Aorta (tissue), 5 donors: ENCODE measurements at places on chromosomes 1 and 21. TPM values are rescaled to one million over a fixed set of nuclear protein-coding genes. Genes with fewer than 3 reads are reported as not detected.

Gene SIPA1L2
- 11.3 TPM for total RNA-seq

- no peaks in the 10 kb centered on the region for H3K27me3 ChIP-seq
- no peaks in the 10 kb centered on the region for H3K4me1 ChIP-seq
- H3K36me3 ChIP-seq, result no peaks in the 10 kb centered on the region
- no peak overlapping the region for H3K4me3 ChIP-seq
- H3K27ac ChIP-seq, result no peak overlapping the region
These were observed 77.9 kb downstream of the GTF2B start for GRCh38 chr1:88813471-88813870.

Gene SPRR2F
- total RNA-seq, result not detected

Gene ID3
- 368 TPM for total RNA-seq

GRCh38 chr1:111234866-111235265 is 7.4 kb downstream of the CHI3L2 start:
- H3K4me3 ChIP-seq, result no peak overlapping the region
- DNase-seq, result no peak
- H3K27ac ChIP-seq, result no peak overlapping the region

DNA sequence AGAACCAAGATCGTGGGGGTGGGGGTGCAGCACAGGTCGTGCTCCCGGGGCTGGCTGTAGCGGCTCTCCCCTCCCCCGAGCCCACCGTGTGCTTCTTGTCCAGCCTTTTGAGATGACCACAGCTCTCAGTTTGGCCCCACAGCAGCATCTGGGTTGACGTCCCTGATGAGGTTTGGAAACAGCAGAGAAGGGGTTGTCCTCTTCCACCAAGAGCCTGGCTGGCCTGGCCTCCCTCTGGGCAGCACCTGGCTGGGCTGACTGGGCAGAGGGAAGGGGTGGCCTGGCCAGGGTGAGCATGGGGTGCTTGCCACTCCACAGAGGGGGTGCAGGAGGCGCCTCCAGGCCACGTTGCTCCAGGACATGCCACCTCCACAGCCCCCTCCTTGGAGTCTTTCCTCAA is 61.5 kb downstream of the SKI start:
- H3K36me3 ChIP-seq, result no peaks in the 10 kb centered on the region
- DNase-seq, result no peak
- no peaks in the 10 kb centered on the region for H3K27me3 ChIP-seq
- H3K4me1 ChIP-seq, result no peaks in the 10 kb centered on the region
- peak overlapping the region; percentile 55 for H3K27ac ChIP-seq
- no peak overlapping the region for H3K4me3 ChIP-seq

Gene PCP4L1
- 1.2 TPM for total RNA-seq

Gene GJB4
- total RNA-seq, result not detected

Gene COL11A1
- 8.4 TPM for total RNA-seq

GRCh38 chr1:234533034-234533891 is 54.3 kb upstream of the TARBP1 start:
- H3K4me3 ChIP-seq, result no peak overlapping the region
- H3K4me1 ChIP-seq, result peaks cover 6% of the 10 kb centered on the region
- no peak for DNase-seq
- H3K36me3 ChIP-seq, result no peaks in the 10 kb centered on the region
- H3K27ac ChIP-seq, result peak overlapping the region; percentile 97

- no peaks in the 10 kb centered on the region for H3K4me1 ChIP-seq
- H3K36me3 ChIP-seq, result no peaks in the 10 kb centered on the region
- H3K27me3 ChIP-seq, result no peaks in the 10 kb centered on the region
- no peak overlapping the region for H3K4me3 ChIP-seq
These were observed 36.1 kb downstream of the EIF2D start for GRCh38 chr1:206575894-206576737.

DNA sequence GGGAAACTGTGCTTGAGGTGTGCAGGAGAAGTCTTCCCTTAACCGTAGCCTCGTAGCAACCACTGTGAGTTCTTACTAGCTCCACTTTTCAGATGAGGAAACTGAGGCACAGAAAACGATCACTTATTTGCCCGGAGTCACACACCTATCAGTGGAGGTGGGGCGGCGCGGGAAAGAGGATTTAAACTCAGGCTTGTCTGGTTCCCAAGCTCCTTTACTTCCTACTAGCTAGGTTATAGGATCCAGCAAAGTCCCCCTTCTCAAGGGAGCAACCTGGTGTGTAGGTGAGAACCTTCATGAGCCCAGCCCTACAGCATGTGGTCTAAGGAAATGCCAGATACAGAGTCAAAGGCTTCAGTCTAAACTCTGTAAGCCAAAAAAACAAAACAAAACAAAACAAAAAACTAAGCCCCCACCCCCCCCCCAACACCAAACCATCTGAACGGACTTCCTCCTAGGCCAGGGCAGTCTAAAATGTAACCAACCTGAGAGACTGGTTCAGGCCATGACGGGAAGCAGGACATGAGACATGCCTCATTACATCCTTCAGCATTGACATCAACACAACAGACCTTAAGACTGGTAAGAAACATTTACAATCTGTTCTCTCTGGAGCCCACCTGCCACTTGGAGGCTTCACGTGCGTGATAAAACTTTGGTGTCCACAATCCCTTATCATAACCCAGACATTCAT is 709 bp upstream of the FBXO42 start:
- no peaks in the 10 kb centered on the region for H3K4me1 ChIP-seq
- H3K27ac ChIP-seq, result peak overlapping the region; percentile 74
- H3K27me3 ChIP-seq, result no peaks in the 10 kb centered on the region
- no peaks in the 10 kb centered on the region for H3K36me3 ChIP-seq
- H3K4me3 ChIP-seq, result peak overlapping the region; percentile 11

Gene PYHIN1
- 4.7 TPM for total RNA-seq

- no peaks in the 10 kb centered on the region for H3K36me3 ChIP-seq
- H3K4me3 ChIP-seq, result no peak overlapping the region
- no peaks in the 10 kb centered on the region for H3K27me3 ChIP-seq
- no peaks in the 10 kb centered on the region for H3K4me1 ChIP-seq
- DNase-seq, result no peak
These were observed 12.4 kb upstream of the GPR61 start for GRCh38 chr1:109527098-109527811.

Gene TMEM200B
- total RNA-seq, result 18.2 TPM

GRCh38 chr1:8348777-8349472 is 31.0 kb downstream of the SLC45A1 start:
- DNase-seq, result peak; percentile 80
- no peak overlapping the region for H3K4me3 ChIP-seq
- H3K36me3 ChIP-seq, result no peaks in the 10 kb centered on the region
- H3K4me1 ChIP-seq, result no peaks in the 10 kb centered on the region
- H3K27me3 ChIP-seq, result no peaks in the 10 kb centered on the region

Gene RNU1-3
- total RNA-seq, result 8,154 TPM

DNA sequence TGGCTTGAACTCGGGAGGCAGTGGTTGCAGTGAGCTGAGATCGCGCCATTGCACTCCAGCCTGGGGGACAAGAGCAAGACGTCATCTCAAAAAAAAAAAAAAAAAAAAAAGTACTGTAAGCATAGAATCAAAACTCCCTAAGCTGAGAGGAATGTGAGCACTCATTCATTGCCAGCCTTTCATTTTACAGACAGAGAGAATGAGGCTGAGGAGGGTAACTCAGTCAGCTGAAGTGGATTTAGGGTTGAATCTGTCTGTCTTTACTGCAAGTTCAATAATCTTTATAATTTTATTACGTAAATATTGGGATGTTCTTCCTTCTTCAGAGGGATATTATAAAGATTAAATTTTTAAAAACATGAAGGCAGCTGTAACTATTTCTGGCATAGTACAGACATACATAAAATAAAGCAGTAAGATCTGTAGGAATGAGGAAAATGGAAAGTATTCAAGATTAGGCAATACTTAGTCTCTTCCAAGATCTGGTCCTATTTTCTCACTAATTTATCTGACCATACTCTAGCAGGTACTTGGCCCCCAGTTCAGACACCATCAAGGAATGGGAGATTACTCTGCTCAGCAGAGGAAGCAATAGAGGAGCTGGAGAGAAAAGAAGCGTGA is 24.1 kb upstream of the MNDA start:
- H3K4me3 ChIP-seq, result no peak overlapping the region
- no peaks in the 10 kb centered on the region for H3K27me3 ChIP-seq
- no peak overlapping the region for H3K27ac ChIP-seq
- DNase-seq, result no peak
- no peaks in the 10 kb centered on the region for H3K36me3 ChIP-seq
- no peaks in the 10 kb centered on the region for H3K4me1 ChIP-seq

DNA sequence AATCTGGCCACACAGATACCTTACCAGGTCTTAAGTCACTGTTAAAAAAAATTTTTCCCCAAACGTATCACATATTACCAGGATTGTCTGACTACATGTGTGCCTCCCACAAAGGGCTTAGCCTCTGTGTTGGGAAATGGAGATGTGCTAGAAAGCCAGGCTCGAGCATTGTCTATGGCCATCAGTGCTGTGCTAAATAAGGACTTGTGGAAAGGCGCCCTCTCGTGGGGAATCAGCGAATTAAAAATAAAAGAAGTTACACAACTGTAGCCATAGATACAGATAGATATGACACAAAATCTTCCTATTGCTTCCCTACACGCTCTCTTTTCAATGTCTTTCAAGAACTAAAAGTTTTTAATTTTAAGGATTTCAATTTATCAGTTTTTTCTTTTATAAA is 47.5 kb upstream of the CRNN start:
- H3K4me3 ChIP-seq, result no peak overlapping the region
- no peaks in the 10 kb centered on the region for H3K27me3 ChIP-seq
- no peak overlapping the region for H3K27ac ChIP-seq
- no peak for DNase-seq
- no peaks in the 10 kb centered on the region for H3K36me3 ChIP-seq

DNA sequence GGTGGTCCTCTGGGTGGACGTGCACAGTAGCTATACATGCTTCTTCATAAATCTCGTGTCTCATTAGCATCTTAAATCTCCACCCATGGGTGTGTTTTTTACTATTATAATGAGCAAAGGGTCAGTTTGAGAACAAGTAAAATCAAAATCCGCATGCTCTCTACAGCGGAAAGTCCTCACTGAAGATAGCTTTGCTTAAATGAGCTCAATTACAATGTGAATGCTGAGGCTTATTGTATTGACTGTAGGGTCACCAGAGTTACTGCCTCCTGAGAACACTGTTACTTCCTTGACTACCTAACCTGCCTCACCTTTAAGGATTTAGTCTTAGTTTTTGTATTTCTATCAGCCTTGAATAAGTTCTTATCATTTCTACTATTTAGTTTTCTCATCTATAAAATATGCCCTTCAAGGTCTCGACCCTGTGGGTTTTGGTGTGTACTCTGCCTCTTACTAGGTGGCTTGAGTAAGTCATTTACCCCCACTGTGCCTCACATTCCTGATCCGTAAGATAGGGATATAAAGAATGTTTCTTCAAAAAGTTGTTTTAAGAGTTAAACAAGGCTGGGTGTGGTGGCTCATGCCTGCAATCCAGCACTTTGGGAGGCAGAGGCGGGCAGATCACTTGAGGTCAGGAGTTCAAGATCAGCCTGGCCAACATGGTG is 7.9 kb downstream of the SLAMF7 start:
- H3K4me1 ChIP-seq, result no peaks in the 10 kb centered on the region
- no peak for DNase-seq

DNA sequence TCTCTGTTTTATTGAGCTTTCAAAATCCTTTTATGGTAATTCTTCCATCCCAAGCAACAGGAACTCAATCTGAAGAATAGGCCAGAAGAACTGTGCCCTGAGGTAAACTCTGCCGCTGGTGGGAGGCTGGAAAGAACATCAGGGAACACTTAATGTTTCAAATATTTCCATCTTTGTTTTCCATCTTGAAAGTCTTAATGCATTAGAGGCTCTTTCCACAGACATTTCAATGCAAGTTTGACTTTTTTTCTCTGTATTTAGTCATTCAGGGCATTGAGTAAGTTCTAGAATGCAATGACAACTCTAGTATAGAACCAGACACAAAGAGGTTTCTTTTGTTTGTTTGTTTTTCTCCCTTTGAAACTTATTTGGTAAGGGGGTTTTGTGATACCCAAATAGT is 61.5 kb downstream of the KIAA0040 start:
- no peaks in the 10 kb centered on the region for H3K36me3 ChIP-seq
- no peak for DNase-seq
- H3K4me3 ChIP-seq, result no peak overlapping the region
- no peaks in the 10 kb centered on the region for H3K27me3 ChIP-seq
- H3K4me1 ChIP-seq, result peaks cover 5% of the 10 kb centered on the region

DNA sequence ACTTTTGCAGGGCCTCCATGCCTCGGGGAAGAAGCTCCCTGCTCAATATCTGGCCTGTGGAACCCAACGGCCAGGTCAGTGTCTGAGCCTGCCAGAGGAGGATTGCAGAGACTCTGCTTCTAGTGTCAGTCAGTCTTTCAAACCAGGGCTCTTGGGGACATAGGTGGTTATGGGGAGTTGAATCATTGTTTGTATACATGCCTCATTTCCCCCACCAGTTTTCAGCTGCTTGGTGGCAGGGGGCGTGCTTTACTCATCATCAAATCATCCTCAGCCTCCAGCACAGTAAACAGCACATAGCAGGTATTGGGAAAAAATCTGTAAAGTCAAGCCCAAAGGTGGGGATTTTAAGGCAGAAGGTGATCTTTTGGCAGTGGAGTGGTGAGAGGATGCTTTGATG is 17.4 kb upstream of the FAM89A start:
- H3K27ac ChIP-seq, result no peak overlapping the region
- peaks cover 2% of the 10 kb centered on the region for H3K27me3 ChIP-seq
- no peak overlapping the region for H3K4me3 ChIP-seq
- DNase-seq, result no peak
- no peaks in the 10 kb centered on the region for H3K4me1 ChIP-seq

Gene C1orf185
- total RNA-seq, result not detected

GRCh38 chr1:27643600-27644368 is 8.8 kb upstream of the FGR start:
- no peak overlapping the region for H3K4me3 ChIP-seq
- DNase-seq, result peak; percentile 73
- no peaks in the 10 kb centered on the region for H3K27me3 ChIP-seq
- no peaks in the 10 kb centered on the region for H3K36me3 ChIP-seq
- H3K4me1 ChIP-seq, result no peaks in the 10 kb centered on the region

Gene PLA2G5
- total RNA-seq, result 4.0 TPM

Gene SIK1
- total RNA-seq, result 18.1 TPM

DNA sequence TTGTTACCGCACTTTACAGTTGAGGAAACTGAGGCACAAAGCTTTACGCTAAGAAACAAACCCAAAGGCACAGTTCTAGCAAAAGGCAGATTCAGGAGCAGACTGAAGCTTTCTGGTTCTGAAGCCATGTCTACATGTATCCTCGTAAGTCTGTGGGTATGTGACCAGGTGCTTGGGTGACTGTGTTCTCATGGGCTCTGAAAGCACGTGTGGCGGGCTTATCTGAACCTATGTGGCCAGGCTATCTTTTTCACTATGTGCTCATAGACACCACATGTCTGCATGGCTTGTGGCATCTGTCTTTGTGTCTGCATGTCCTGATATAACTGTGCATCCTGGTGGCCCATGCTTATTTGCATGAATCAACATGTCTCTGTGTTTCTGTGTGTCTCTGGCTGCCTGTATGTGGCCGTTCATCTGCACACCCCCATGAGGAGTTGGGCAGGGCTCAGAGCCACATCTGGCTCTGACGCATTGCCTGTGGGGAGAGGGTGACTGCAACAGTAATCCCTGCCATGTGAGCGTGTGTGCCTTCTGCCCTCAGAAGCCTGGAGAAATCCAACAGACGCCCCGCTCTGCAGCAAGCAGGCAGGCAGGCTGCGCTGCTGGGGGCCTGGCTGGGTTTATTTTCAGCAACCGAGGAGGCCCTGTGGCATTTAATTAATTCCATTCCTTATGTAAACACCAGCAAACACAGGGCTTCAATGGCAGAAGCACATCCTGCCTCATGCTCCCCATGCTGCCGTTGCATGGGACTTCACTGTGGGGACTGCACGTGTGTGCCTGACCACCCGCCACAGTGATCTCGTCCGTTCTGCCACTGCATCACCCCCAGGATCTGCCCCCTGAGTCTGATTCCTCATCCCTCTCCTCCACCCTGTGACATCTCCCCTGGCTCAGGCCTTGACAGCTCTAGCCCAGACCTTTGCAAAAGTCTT is 115.4 kb downstream of the TRABD2B start:
- H3K27ac ChIP-seq, result no peak overlapping the region
- no peak for DNase-seq
- H3K36me3 ChIP-seq, result no peaks in the 10 kb centered on the region
- no peak overlapping the region for H3K4me3 ChIP-seq
